ENCODE measurements at places on chromosomes 1 and 21.
A peak's percentile ranks its signal among the peaks of the same experiment; 100 is the strongest.

- DNase-seq, result no peak
Measured at GRCh38 chr21:44398499-44398898, 45.1 kb downstream of the TRPM2 start.

DNA sequence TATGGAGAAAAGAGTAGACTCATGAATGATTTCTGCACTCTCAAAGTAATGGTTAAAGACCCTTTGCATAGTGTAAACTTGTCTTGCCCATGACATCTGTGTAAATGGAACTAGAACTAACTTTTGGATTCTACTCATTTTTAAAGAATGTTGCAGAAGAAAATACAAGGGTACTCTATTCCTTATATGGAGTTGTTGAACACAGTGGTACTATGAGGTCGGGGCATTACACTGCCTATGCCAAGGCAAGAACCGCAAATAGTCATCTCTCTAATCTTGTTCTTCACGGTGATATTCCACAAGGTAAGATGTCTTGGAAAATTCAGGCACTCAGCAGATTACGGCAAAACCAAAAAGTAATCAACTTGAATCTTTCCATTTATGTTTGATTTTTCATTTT lies 19.8 kb downstream of the CCT8 start:
- no peak for DNase-seq

GRCh38 chr21:30497065-30497464 lies at the start of gene KRTAP19-4:
KRTAP19-4 (minus strand) TSS chr21:30497165; CDS start chr21:30497110, 55 bp downstream.
- DNase-seq, result no peak

- no peak for DNase-seq
Measured at GRCh38 chr1:15449567-15449966, 7.0 kb upstream of the CELA2A start.

GRCh38 chr1:109815809-109816174 lies 52.1 kb upstream of the EPS8L3 start:
- no peak for DNase-seq

- DNase-seq, result no peak
Measured at GRCh38 chr1:180002437-180002836, 47.8 kb downstream of the CEP350 start.

DNA sequence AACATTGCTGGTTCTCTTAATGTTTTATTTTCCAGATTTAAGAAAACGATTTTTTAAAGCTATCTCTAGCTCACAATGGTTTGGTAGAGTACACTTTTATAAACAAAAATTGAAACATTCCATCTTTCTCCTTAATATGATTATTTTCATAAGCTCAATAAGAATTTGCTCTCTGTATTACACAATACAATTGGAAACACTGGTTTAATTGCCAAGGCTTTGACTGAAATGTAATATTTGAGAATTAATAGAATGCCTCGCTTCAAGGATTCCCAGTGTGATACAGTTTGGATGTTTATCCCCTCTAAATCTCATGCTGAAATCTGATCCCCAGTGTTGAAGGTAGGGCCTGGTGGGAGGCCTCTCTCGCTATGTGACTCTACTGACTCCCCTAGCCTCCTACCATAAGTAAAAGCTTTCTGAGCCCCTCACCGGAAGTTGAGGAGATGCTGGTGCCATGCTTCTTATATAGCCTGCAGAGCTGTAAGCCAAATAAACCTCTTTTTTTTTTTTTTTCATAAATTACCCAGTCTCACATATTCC lies 67.4 kb downstream of the DDAH1 start:
- DNase-seq, result peak; percentile 62

DNA sequence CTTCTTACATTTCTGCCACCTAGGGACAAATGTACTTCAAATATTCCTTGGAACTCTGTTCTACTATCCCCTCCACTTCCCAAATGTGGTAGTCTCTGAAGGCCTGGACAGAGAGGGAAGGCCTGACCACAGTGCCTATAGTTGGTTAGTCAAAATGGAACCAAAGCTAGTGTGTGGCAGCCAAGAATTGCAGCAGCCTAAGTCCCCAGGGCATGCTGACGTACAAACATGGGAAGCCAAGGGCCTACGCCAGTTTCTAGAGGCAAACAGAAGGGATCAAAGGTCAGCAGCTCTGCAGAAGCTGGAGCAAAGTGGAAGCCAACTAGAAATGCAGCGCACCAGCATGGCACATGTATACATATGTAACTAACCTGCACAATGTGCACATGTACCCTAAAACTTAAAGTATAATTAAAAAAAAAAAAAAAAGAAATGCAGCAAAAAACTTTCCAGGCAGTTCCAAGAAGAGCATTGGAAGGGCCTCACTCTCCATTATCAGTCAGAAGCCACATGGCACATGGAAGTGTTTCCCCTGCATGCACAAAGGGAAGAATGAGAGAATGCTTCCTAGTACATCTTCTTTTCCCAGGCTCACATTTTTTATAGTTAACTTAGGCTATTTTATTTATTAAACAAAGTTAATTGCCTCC lies 39.4 kb upstream of the GADD45A start:
- DNase-seq, result no peak

DNA sequence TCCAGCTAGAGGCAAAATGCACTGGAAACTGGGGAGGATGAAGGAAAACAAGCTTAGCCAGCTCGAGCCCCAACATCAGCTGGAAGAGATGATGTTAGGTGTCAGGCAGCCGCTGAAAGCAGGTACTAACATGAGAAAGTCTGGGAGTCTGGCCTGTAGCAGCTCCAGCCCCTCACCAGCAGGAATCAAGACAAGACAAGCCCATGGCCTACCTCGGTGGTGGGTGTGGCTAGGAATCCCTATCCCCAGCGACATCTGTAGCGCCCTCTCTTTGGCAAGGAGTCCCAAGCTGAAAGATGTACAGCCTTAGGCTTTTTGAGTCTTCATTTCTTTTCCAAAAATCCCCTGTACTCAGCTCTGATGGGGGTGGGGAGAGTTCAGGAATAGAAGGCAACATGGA lies 2.6 kb downstream of the DLGAP3 start:
- no peak for DNase-seq

- peak; percentile 41 for DNase-seq
Measured at GRCh38 chr21:38505654-38506523, 7.6 kb upstream of the ERG start.

All from retinal pigment epithelial cell (primary cell).